ENCODE measurements at places on chromosomes 12 and 14.

GRCh38 chr12:111316671-111317070, 52.2 kb downstream of the PHETA1 start:
- DNase-seq = no peak

GRCh38 chr14:59093902-59094301, 94.6 kb upstream of the DAAM1 start:
- no peak for DNase-seq

DNA sequence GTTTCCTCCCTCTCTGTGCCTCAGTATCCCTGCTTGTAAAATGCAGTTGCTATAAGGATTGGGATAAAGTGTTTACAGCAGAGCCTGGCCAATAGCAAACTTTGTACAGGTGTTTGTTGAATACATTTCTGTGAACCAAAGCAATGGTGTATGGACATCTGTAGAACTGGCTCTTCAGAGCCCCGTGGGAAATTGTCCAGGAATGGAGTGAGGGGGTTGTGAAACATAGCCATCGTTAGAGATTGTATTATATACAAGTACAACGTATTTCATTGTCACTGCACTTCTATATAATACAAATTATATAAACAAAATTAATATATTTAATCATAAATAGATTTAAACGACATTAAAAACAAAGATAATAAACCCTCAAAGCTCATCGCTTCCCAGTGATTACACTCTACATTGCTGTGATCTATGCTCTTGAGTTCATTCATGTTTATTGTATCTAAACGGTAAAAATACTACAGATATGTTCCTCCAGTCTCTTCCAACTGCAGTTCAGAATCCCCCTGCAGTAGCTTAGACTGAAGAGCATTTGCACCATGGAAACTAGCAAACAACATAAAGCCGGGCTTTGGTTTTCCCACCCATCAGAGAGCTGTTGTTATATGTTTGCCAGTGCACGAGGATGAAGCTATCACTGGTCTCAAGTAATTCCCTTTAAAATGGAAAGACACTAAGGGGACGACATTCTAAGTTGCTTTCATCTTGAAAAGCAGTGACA, 216.7 kb downstream of the TMEM132C start:
- DNase-seq = no peak

GRCh38 chr12:7060353-7060954, at the start of gene C1S:
C1S (plus strand) TSS chr12:7060718; CDS start chr12:7061913, 1,195 bp downstream.
- DNase-seq = no peak

DNA sequence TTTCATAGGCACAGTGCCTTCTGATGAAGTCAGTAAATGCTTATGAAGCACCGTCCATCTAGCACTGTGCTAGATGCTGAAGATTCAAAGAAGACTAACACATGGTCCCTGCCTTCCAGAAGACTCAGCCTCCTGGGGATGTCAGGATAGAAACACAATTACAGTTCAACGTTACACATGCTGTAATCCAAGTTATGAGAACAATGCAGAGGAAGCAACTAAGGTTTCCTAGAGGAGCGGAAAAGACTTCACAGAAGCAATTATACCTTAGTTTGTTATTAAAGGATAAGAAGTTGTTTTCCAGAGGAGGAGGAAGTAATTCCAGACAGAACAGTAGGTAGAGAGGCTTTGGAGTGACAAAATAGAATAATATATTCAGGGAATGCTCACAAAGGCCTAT, 66.9 kb upstream of the FGD4 start:
- no peak for DNase-seq

GRCh38 chr14:80850197-80850814, 91.2 kb downstream of the CEP128 start:
- DNase-seq = no peak

- no peak for DNase-seq
Observed at GRCh38 chr12:68007466-68007865, 18.2 kb downstream of the IFNG-AS1 start.

GRCh38 chr14:65954942-65955341, 531.2 kb upstream of the CCDC196 start:
- no peak for DNase-seq

DNA sequence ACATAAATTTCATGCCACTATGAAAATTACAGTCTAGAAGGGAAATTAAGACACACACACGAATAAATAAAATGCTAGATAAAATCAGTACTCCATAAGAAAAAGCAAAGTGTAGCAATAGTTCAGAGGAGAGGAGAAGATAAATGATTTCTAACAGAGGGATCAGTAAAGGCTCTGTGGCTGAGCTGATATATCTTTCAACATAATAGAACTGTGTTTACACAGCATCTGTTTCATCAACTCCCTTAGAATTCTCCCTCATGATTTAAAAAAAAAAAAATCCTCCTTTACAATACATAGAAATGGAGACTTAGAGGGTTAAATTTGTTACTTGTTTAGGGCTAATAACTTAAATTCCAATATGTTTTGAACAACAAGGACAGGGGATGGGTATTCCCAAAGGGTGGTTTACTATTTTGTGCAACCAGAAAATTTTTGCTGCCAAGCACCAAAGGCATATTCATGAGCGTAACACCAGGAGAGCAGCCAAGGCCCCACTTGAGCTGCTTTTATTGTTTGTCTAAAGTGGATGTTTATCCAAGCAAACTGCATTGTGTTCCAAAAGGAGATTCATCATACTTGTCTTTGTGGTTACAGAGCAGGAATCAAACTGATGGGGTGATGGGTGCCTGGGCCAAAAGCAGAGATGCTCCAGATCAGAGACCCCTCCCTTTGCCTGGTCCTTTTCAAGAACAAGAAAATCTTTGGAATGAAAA, 162.7 kb downstream of the BMP4 start:
- DNase-seq = no peak
